ENCODE measurements at places on chromosomes 7 and 10.

DNA sequence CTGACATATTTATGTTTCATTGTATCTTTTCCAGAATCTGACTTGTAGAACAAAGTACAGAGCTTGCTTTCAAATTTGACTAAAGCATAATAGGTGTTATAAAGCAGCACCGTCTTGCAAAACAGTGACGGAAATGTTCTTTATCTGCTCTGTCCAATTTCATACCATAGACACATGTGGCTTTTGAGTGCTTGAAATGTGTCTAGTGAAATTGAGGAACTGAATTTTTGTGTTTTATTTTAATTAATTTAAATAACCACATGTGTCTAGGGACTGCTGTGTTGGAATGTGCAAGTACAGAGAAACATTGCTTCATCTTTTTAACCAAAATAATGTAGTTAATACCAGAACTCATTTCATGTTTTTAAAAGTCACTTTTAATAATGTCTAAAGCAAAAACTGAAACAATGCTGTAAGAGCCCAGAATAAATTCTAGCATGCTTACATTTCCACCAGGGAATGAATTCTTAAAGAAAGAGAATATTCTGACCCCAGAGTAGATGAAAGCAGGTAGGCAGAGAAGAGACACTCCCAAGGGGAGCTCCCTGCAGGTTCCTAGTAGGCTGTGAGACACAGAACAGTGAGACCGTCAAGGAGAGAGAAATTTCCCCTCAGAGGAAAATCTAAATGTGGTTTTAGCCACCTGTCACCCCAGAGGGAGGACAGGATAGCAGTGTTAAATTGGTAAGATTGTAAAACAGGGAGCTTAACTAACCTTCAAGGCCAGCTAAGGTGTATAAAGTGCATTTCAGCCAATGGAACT, 175.3 kb upstream of the KMT2E start:
- no peak for DNase-seq

DNA sequence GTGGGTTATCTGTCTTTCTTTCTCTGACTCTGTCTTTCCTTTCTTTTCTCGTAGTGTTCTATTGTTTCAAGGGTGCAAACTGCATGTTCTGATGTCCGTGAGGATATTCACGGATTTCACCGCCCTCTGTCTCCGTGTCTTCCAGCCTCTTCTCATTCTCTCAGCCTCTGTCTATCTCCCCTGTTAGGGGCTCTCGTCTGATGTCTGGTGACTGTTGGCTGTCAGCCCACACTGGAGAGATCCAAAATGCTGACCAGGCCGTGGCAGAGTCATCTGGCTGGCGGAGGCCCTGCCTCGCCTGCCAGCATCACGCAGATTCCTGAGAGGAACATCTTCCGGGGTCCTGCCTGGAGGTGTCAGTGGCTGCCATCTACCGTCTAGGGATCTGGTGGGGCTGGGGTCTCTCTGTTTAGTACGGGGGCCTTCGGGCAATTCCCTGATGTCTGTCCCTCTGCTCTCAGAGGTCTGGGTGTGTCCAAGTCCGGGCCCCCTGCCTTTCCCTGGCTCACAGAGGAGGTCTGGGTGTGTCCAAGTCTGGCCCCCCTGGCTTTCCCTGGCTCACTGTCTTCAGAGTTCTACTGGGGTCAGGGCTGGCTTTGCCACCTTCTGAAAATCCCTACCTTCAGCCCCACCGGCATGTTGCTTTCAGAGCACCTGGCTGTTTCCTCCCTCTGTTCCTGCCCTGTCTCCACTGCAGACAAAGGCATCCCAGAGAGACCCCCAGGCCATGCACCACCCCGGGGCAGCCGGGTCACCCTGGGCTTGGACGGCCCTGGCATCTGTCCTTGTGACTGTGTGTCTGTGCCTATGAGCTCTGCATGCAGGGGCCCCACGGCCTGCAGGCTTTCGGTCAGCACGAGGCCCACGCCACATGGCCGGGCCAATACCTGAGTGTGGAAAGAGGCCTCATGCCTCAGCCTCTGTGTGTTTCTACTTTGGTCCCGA, 14.0 kb upstream of the SCART1 start:
- no peak for DNase-seq

GRCh38 chr7:66207540-66207939, 2.4 kb downstream of the TPST1 start:
- no peak for DNase-seq

- DNase-seq, result no peak
Observed at GRCh38 chr10:70560511-70560941, 42.0 kb downstream of the PRF1 start.

DNA sequence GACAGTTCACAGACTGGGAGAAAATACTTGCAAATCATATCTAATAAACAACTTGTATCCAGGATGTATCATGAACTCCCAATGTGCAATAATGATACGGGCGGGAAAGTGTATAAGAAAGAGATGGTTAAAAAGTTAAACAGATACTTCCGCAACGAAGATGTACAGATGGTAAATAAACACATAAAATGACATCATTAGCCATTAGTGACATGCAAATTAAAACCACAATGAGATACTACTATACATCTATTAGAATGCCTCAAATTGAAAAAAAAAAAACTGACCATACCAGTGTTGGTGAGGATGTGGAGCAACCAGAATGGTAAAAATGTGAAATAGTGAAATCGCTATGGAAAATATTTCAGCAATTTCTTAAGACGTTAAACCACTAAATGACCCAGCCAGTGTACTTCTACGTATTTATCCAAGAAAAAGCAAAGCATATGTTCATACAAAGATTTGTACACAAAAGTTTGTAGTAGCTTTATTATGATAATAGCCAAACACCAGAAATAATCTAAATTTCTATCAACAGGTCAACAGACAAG, 83.5 kb downstream of the IPMK start:
- DNase-seq, result no peak

DNA sequence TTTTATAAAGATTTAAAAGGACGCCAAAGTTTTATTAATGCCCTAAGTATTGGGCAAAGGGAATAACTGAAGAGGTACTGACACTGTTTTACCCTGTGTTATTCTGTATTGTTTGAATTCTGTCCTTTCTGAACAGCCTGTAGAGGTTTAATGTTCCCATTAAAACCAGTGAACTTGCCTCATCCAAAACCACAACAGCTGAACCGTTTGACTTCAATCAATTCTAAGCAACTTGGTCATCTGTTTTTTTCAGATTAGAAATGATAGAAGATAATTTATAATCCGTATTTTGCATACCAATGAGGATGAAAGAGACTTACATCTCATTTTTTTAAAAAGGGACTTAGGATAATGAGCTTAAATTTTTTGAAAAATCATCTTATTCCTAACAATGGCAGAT, 40.4 kb downstream of the HACD1 start:
- DNase-seq, result no peak

DNA sequence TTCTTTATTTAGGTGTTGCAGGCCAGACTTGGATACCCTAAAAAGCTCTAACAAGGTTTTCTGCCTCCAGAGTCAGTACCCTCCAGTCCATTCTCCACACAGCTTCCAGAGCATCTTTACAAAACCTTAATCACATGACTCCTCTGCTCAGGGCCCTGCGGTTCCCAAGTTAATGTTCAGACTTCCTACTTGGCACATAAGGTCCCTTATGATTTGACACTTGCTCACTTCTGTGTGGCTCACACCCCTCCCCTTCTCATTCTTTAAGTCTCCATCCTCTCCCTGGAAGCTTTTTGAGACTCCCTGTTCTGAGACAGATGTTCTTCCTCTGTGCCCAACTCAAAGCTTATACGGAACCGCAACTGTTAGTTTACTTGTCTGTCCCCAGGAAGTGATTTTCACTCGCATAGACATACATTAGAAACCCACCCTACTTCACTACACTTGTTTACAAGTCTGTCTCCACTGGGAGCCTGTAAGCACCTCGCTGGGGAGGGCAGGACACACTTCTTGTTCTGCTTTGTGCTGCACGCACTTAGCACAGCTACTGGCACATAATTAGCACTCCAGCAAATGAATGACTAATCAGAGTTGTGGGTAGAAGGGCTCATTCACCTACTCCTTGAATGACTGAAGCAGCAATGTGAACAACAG, 154.3 kb upstream of the LAMB4 start:
- no peak for DNase-seq

- no peak for DNase-seq
Observed at GRCh38 chr10:131404886-131405285, 93.4 kb upstream of the TCERG1L start.

DNA sequence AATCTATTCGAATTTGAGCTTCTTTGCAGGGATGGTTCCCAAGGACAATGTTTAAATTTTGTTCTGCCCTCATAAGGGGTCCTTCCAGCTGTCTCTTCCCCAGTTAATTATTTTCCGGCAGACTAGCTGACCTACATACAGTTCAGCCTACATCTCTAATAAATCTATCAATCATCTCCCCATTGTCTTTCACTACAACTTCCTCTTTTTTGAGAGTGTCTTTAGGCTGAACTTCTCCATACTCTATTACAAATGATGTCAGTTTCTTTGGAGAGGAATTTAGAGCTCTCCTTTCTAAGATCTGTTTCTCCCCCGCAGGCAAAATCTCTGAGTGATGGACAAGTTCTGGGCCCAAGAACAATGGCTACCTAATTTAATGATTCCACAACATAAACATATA, 122.2 kb downstream of the PCLO start:
- no peak for DNase-seq

DNA sequence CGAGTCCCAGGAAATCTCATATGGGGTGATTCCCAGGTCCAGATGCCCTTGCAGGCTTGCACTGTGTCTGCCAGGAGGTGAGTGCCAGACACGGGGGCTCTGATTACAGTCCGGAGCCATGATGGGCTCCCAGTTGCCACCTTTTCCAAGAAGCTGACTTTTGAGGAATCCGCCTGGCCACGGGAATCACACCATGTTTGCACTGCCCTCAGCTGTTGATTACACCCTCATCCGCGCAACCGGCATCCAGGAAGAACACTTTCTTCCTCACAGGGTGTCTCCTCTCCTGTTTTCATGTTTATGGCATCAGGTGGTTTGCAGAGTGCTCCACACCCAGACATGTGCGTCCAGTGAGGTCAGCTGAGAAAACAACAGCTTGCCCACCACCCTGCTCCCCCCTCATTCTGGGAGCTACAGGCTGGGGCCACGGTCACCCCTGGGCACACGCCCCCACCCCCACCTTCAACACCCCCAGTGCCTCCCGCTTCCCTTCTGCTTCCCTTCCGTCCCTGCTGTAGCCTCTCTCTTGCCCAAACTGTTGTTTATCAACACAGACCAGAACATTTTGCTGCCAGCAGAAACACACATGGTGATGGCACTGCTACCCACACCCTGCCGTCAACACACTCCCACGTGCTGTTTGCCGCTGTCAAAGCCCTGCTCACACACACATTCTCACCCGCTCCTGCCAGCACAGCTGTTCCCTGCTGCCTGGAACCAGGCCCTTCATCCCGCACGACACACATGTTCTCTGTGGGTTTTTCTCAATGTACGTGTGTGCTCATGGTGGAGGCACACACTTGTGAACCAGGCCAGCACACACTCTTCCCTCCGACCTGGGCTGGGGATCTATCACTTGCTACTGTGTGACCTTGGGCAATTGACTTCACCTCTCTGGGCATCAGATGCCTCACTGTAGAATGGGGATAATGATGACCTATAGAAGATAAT, 35.8 kb downstream of the DDIT4 start:
- DNase-seq, result no peak

GRCh38 chr10:91540733-91541132, 92.1 kb downstream of the PPP1R3C start:
- DNase-seq, result no peak

DNA sequence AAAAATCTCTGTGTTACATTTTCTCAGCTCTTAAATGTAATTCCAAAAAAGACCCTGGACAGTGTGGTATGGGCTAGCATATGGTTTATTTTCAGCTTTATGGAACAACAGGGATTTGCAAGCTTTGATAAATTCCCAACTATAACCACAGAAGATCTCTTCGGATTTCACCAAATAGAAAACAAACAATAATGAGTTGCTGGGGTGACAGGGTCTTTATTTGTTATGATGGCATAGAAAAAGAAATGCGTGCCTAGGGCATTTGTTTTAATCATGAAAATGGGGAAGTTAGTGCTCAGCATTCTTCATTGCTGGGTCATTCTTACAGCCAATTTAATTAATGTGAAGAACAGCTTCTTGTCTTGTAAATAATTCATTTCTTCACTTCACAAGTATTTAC, 139.0 kb downstream of the LRRN3 start:
- DNase-seq, result no peak

- DNase-seq, result no peak
Observed at GRCh38 chr7:38413784-38414183, 140.3 kb upstream of the TARP start.

DNA sequence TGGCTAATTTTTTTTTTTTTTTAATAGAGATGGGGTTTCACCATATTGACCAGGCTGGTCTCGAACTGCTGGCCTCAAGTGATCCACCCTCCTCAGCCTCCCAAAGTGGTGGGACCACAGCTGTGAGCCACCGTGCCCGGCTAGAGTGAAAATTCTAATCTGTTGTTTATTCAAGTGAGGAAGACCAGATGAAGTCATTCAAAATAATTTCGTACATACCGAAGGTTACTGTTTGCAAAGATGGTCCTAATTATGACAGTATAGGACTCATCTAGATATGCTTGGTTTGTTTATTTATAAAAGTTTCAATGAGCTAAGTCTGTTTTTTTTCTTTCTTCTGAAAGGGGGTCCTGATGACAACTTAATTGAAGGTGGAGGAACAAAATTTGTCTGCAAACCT, 376.8 kb downstream of the EXOC4 start:
- DNase-seq, result no peak

GRCh38 chr7:128951296-128951695, 13.6 kb downstream of the IRF5 start:
- no peak for DNase-seq

DNA sequence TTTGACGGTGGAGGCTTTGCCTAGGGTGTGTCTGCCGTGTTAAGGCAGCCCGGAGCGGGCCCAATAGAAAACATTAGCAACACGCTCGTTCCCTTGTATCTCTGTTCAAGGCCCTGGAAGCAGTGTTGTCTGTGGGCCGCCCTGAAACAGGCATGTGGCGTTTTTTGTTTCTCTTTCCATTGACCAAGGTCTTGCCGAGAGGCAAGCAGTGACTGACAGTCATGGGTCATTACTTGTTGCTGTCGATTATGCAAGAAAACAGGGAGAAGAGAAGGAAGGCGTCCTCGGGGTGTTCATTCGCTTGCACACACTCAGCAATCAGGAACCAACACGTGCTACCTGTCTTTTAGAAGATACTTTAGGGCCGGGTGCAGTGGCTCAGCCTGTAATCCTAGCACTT, 92.5 kb downstream of the EZH2 start:
- no peak for DNase-seq

GRCh38 chr7:81707196-81707595, 62.7 kb downstream of the HGF start:
- DNase-seq, result no peak

DNA sequence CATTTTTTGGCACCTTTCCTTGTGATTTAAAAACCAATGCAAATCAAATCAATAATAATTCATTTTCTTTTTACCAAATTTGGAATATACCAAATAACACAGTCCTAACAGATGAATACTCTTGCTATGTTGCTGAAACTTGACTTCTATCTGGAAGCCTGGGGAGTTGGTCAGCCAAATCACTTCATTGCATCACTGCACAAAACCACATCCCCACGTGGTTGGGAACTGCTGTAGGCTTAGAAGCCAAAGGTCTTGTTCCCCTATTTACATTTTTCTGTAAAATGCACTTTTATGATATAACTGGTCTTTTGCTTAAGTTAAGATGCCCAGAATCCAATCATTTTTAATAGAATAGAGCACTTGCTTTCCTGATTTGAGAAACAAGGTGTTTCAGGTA, 15.2 kb downstream of the GPR85 start:
- no peak for DNase-seq
